NK-92 treated with Interleukin-12 subunit alpha and Interleukin-12 subunit beta, amount 100 ng/mL, for 24 hours (cell line): ENCODE measurements at places on chromosomes 12 and 14.

- no peak for DNase-seq
These were observed 43.8 kb upstream of the ARID2 start for GRCh38 chr12:45685680-45686079.

GRCh38 chr12:69252033-69252432 is 12.7 kb downstream of the CPSF6 start:
- DNase-seq = no peak

DNA sequence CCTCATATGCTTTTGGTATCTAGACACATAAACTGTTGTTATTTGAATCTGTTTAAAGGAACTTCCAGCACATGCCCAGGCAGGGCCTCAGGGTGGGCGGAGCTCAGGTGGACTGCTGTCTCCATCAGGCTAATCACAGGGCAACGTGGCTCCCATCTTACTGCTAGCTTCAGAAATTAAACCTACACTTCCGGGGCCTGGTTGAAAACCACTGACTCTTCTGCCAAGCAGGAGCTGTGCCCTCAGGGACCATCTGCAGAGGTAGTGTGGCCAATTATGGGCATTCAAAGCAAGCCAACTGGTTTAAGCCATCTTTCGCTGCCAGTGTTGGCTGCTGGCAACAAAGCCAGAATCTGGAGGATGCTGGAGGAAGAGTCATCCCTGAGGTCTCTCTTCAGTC is 97.5 kb downstream of the TMX1 start:
- no peak for DNase-seq

- no peak for DNase-seq
These were observed 246.3 kb downstream of the NUAK1 start for GRCh38 chr12:105892362-105892910.

- DNase-seq = no peak
These were observed 38.7 kb downstream of the DEGS2 start for GRCh38 chr14:100120522-100121269.

GRCh38 chr14:21023817-21024584 is 860 bp downstream of the NDRG2 start:
- DNase-seq = no peak

- DNase-seq = no peak
These were observed 10.1 kb downstream of the BMP4 start for GRCh38 chr14:53946404-53947093.

DNA sequence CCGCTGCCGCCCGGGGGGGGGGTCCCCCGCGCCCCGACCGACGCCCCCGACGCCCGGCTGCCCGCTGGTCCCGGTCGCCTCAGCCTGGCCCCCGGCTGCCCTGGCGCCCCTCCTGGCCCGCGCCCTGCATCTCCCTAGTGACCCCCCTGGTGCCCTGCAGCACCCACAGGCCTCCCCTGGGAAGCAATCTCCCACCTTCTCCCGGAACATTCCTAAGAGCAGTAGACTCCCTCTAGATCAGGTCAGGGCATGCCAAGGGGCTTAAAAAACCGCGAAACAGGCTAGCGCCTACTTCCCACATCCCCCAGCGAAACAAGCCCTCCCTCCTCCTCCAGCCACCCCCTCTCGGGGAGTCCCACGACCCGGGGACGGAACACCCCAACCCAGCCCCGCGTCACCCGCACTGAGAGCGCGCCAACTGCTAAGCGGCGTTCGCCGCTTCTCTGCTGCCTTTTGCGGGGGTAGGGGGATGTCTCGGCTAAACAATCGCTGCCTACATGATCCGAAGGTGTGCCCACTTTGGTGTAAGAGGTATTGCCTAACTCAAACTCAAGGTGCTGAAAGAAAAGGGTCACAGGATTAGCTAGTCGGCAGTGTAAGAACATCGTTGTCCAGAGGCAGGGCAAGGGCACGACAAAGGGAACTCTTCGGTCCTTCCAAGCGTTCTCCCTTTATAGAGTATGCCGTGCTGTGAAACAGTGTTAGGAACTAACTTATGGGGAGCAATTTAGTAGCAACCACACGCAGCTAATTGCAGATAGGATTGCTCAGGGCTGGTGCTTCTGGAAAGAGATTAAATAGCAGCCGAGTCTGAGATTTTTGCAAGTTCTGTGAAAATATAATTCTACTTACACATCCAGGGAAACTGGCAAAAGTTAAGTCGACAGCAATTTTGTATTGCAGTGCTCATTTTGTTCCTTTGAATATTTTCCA is 619 bp upstream of the NTN4 start:
- DNase-seq = no peak

DNA sequence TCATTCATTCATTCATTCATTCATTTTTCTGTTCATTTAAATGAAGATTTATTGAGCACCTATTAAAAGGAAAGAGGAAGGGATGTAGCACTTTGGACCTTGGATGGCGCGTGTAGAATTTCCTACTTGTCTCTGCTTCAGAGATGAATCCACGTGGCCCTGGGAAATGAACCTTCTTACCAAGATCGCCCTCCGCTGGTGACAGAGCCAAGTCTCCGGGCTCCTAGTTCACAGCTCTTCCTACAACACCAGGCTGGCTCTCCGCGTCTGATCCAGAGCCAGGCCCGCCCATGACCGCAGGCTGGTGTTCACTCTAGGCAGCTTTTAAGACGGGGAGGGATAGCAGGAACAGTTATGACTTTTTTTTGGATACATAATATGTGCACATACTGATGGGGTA is 70.9 kb upstream of the PIWIL1 start:
- DNase-seq = no peak

- no peak for DNase-seq
These were observed 363.2 kb downstream of the GALC start for GRCh38 chr14:87629788-87630187.

DNA sequence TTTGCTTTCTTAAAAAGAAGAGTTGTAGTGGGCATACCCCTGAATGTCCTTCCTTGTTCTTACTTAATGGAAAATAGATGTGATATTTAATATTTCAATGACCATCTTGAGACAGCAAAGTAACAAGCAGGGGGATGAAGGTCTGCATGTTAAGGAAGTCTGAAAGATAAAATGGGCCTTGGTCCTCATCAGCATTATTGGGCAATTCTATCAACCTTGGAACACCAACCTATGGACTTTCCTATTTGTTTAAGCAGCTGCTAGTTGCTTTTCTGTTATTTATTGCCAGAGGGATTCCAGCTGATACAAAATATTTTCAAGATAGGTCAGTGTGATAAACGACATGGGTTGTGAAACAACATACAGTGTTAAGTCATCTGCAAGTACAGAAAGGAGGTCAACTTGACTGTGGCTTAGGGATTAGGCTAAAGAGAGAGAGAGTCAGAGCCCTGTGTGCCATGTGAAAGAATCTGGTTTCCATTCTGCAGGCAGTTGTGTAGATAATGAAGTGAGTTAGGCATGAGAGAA is 16.4 kb upstream of the A2M start:
- no peak for DNase-seq
